ENCODE measurements at places on chromosomes 7 and 10.
A peak's percentile ranks its signal among the peaks of the same experiment; 100 is the strongest.

GRCh38 chr7:120838281-120838682, 19.7 kb downstream of the TSPAN12 start:
- no peak for DNase-seq

DNA sequence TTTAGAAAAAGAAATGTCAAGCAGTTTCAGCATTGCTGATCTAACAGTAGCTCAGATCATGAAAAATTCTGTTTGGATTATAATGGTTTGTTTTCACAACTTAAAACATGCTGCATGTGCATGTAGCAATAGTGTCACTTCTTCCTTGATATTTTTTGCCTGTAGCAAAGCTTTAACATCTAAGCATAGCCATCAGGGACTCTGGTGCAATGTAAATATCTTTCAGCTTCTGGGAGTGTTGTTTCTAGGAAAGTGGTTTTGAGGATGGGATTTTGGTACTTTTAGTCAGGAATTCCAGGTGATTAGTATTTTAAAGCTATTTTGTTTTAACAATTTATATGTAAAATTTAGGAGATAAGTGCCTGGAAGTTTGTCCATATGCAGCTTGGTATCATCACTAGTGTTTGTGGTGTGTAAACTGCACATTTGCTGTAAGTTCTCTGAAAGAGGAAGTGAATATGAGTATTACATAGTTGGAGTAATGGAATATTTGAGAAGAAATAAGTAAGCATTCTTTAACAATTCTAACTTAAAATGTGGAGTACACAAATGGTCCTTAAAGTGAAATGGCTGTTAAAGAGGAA, 1.9 kb downstream of the RSBN1L start:
- DNase-seq, result no peak

- DNase-seq, result no peak
These were observed 776 bp downstream of the TMEM184A start for GRCh38 chr7:1555046-1555812.

GRCh38 chr10:71912431-71912830, 51.8 kb upstream of the CHST3 start:
- DNase-seq, result no peak

DNA sequence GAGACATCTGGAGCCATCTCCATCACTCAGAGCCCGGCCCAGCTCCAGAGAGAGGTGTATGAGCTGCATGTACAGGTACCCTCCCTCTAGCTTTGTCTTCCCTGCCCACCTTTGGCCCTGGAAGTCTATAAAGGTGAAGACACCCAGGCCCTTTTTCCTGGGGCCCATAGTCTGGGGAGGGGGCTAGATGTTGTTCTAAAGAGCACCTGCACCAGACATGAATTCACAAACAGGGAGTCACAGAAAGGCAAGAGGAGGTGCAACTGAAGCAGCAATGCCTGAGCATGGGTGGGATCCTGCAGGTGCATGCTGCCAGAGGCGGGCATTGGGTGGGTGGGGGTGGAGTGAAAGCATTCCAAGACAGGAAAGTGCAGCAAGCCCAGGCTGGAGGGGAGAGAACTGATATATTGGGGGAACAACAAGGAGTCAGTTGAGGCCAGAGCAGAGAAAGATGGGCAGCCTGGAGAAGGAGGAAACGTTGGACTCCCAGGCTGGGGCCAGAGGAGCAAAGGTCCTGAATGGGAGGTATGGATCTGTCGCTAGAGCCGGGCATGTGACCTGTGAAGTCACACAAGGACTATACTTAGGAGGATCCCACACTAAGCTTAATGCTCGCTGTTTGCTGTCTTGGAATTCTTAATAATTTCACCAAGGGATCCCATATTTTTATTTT, 11.7 kb downstream of the CDHR1 start:
- DNase-seq, result peak; percentile 54

DNA sequence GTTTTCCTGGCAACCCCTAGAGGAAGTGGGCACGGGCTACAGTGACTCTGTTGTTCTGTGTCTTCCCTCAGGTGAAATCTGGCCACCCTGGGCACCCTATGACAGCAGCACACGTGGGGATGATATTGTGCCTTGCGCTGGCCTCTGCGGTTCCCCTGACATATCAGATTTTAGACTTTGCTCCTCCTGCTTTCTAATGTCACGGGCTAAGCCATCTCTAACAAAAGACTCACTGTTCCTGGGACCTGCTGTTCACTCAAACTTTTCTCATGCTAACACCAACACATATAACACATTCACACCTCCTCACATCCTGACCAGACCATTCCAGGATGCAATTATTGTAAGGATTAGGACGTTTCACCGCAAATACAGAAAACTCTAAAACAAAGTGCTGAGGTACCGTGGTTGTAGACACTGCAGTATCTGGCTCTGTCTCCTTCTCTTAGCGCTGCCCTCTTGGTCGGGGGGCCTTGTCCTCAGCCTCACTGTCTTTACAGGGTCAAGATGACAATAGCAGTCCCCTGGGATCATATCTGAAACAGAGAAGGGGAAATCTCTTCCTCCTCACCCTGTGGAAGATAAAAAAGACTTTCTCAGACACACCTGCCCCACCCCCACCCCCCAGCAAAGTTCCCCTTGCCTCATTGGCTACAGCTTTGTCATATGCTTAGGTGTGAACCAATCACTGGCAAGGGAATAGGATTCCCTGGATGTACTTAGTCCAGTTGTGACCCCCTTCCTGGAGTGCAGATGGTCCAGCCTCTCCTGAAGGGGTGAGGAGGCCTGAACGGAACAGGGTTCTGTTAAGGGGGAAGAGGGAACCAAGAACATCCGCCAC, 14.1 kb downstream of the CHN2 start:
- DNase-seq, result no peak

- DNase-seq, result no peak
These were observed 75.2 kb downstream of the PLXDC2 start for GRCh38 chr10:19891429-19891828.

DNA sequence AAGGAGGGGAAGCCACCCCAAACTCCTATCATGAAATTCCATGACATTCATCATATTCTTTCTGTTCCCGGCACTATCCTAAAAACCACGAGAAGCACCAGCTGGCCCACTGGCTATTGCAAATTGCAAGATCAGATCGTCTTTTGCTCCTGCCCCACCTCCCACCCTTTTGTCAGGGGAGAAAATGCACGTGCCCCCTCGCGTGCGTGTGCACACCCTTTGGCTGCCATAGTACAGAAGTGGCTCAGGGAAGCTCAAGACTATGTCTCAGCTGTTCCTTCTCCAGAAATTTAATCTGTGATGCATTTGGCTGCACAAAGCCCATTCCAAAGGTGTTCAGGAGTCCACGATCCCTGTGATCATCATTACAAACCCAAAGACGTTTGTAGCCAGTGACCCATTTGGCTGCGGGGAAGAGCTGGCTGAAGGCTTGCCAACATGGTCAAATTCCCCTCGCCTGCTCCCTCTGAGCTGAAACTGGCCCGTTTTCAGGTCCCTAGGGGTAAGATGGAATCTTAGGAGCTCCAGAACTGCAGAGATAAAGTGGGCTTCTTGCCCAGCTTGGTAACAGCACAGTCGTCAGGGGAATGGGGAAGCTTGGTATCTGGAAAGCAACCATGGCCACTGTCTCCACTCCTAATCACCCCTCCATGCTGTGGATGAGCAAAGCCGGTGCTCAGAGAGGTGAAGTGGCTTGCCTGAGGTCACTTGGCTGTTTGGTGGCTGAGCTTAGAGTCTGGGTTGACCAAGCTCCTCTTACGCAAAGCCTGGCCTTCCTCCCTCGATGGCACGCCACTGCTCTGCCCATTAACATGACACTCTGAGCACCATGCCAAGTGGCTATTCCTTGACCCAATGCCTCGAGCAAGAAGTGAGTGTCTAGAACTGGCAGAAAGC, 155.4 kb downstream of the NEURL1 start:
- peak; percentile 89 for DNase-seq

GRCh38 chr7:45663167-45663921, 89.2 kb downstream of the ADCY1 start:
- no peak for DNase-seq

DNA sequence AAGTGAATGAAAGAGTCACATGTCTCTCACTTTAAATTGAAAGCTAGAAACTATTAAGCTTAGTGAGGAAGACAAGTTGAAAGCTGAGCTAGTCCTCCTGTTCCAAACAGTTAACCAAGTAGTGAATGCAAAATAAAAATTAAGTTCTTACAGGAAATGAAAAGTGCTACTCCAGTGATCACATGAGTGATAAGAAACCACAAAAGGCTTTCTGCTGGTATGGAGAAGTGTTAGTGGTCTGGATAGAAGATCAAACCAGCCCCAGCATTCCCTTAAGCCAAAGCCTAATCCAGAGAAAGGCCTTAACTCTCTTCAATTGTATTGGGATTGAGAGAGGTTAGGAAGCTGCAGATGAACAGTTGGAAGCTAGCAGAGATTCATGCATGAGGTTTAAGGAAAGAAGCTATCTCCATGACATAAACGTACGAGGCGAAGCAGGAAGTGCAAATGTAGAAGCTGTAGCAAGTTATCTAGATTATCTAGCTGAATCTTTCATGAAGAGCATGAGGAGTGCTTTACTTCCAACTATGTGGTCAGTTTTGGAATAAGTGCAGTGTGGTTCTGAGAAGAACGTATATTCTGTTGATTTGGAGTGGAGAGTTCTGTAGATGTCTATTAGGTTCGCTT, 261.6 kb downstream of the MDFIC start:
- DNase-seq, result no peak

DNA sequence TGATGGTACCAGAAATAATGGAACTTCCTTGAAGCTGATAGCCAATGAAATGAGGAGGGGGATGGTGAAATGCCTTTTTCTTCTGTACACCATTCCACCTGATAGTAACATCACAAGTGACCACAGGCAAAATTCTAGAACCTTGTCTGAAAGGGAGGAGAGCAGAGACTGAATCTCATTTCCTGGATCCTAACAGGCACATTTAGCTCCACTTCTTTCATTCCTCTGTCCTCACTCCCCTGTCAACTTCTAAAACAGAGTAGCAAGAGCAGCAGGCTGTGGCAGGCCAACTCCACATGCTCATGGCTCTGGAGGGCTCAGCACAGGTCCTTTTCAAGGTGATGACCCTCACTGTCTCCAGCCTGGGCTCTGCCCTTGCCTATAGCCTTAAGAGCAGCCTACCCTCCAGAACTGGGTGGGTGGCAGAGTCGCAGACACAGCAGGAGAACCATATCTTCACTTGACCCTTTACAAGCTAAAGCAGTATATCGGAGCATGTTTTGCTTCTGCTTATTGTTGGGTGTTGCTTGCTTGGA, at the start of gene LRRC18:
Gene LRRC18, minus strand, starts transcription at position 51 of the 536 bp plus-strand sequence. CDS start 25,685 bp downstream, outside the sequence.
- DNase-seq, result no peak

GRCh38 chr7:72465521-72465920, 53.4 kb upstream of the CALN1 start:
- DNase-seq, result no peak

DNA sequence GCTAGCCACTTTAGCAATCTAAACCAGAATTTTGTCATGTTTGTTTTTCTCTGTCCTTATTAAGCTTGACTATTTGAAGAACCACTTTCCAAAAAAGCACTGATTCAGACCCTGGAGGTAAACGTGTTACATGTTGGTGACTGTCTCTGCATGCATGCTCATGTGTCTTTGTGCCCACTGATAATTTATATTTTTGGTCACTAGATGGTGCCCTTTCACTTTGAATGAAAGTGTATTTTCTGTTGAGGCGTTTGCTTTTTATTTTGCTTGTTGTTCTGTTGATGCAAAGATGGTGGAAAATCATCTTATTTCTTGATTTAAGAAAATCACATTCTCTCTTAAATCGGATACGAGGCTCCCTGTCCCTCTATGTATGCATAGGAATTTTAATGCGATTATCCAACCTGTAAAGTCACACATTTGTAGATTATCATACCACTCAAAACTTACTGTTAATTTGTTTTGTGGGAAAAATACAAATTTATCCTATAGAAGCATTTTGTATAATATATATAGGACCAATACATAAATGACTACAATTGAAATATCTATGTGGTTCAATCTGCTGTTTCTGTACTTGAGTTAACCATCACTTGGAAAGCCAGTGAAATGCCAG, 269.3 kb downstream of the BICC1 start:
- DNase-seq, result no peak

GRCh38 chr10:80164596-80164995, 32.1 kb downstream of the PLAC9 start:
- DNase-seq, result no peak

- DNase-seq, result no peak
These were observed 122.2 kb downstream of the TWIST1 start for GRCh38 chr7:18995270-18995671.

GRCh38 chr7:126211875-126212274, 1040.9 kb downstream of the GRM8 start:
- DNase-seq, result no peak

GRCh38 chr7:90256778-90257177, 11.8 kb downstream of the CFAP69 start:
- no peak for DNase-seq

- DNase-seq, result no peak
These were observed 104.9 kb downstream of the PPP1R17 start for GRCh38 chr7:31791881-31792280.

GRCh38 chr7:28211006-28211405, 30.4 kb upstream of the JAZF1 start:
- no peak for DNase-seq

GRCh38 chr7:50748472-50748871, 34.2 kb downstream of the GRB10 start:
- DNase-seq, result no peak

- DNase-seq, result no peak
These were observed 111.8 kb downstream of the EGFR start for GRCh38 chr7:55130395-55131141.

DNA sequence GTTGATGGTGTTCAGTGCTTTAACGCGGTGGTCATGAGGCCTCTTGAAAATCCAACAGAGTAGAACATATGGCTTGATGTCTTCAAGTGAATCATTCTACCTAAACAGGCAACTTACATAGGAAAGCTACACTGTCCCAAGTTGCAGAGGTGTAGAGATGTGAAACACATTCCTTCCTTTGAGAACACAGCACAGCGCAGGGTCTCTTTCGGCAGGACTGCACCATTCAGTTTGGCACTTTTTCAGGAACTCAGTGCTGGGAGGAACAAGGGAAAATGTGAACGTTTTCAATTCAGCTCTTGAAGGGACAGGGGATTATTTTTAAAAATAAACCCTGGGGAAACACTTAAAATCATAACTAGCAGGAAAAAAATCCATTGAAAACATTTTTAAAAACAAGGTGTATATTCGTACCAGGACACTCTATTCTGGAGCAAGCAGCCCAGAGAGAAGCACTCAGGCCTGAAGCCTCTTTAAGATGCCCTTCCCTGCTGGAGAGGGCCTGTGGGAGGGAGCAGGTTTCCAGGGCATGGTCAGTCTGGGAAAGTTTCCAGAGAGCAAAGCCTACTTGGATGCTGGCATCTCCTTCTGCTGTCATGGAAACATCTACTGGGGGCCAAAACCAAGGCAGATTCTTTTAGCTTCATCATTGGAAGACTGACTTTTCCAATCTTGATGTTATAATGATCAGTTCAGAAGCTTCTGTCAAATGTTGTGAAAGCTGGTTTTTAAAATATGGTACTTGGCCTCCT, 60.4 kb upstream of the NPVF start:
- DNase-seq, result no peak

- DNase-seq, result peak; percentile 66
These were observed 834 bp downstream of the TAC1 start for GRCh38 chr7:97732565-97733275.

DNA sequence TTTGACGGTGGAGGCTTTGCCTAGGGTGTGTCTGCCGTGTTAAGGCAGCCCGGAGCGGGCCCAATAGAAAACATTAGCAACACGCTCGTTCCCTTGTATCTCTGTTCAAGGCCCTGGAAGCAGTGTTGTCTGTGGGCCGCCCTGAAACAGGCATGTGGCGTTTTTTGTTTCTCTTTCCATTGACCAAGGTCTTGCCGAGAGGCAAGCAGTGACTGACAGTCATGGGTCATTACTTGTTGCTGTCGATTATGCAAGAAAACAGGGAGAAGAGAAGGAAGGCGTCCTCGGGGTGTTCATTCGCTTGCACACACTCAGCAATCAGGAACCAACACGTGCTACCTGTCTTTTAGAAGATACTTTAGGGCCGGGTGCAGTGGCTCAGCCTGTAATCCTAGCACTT, 92.5 kb downstream of the EZH2 start:
- DNase-seq, result no peak
